ENCODE measurements at places on chromosomes 3 and 15. TPM values are rescaled to one million over a fixed set of nuclear protein-coding genes. Genes with fewer than 3 reads are reported as not detected.

MASP1 gene
- total RNA-seq, result 2.6 TPM

POTEB2 gene
- not detected for total RNA-seq

GATA2 gene
- 5.2 TPM for total RNA-seq

GOLGA6B gene
- not detected for total RNA-seq

SPCS1 gene
- total RNA-seq, result 99.9 TPM

TRAT1 gene
- total RNA-seq, result not detected

MST1 gene
- 9.2 TPM for total RNA-seq

NRROS gene
- total RNA-seq, result 4.7 TPM

PPM1M gene
- 41.6 TPM for total RNA-seq

- peak overlapping the region; percentile 99 for H3K27ac ChIP-seq
- H3K27me3 ChIP-seq, result no peaks in the 10 kb centered on the region
- DNase-seq, result no peak
- peak overlapping the region; percentile 73 for H3K4me3 ChIP-seq
Observed at GRCh38 chr15:100115066-100115710, 226.6 kb downstream of the ADAMTS17 start.

DNA sequence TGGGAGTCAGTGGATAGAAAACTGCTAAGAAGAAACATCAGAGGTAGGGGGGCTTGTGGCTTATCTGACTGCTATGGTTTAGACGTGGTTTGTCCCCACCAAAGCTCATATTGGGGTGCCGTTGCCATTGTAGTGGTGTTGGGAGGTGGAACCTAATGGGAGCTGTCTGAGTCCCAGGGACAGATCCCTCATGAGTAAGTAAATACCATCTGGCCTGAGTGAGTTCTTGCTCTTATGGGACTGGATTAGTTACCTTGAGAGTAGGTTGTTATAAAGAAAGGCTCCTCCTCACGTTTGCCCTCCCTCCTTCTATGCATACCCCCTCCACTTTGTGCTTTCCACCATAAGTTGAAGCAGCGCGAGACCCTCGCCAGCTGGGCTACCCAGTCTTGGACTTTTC lies 53.4 kb upstream of the VILL start:
- H3K4me1 ChIP-seq, result peaks cover 72% of the 10 kb centered on the region
- DNase-seq, result no peak
- H3K27me3 ChIP-seq, result no peaks in the 10 kb centered on the region
- no peak overlapping the region for H3K4me3 ChIP-seq
- H3K27ac ChIP-seq, result no peak overlapping the region

DNA sequence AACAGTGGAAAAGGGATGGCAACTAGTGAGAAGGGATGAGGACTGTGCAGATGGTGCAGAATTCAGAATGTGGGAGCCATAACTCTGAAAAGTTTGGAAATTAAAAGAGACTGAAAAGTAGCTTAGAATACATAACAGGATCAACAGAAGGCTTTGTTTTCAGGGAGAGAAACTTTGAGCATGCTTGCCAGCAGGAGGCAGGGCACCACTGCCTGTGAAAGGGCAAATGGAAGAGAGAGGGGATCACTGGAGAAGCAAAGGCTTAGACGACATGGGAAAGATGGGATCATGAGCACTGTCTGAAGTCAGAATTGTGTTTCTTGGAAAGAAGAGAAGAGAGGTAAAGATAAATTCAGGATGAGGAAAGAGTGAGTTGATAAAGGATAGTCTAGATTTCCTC lies 99.6 kb downstream of the ABI3BP start:
- H3K27me3 ChIP-seq, result no peaks in the 10 kb centered on the region
- no peak overlapping the region for H3K27ac ChIP-seq
- H3K36me3 ChIP-seq, result no peaks in the 10 kb centered on the region
- H3K4me3 ChIP-seq, result no peak overlapping the region

GRCh38 chr3:81472600-81473362 lies 288.7 kb downstream of the GBE1 start:
- no peaks in the 10 kb centered on the region for H3K27me3 ChIP-seq
- H3K4me1 ChIP-seq, result no peaks in the 10 kb centered on the region
- no peak overlapping the region for H3K4me3 ChIP-seq
- no peak for DNase-seq
- no peaks in the 10 kb centered on the region for H3K36me3 ChIP-seq

GRCh38 chr3:183449391-183449790 lies 21.0 kb upstream of the MCF2L2 start:
- H3K36me3 ChIP-seq, result no peaks in the 10 kb centered on the region
- H3K4me3 ChIP-seq, result no peak overlapping the region
- no peak overlapping the region for H3K27ac ChIP-seq
- no peaks in the 10 kb centered on the region for H3K27me3 ChIP-seq
- no peak for DNase-seq
- peaks cover 21% of the 10 kb centered on the region for H3K4me1 ChIP-seq

DNA sequence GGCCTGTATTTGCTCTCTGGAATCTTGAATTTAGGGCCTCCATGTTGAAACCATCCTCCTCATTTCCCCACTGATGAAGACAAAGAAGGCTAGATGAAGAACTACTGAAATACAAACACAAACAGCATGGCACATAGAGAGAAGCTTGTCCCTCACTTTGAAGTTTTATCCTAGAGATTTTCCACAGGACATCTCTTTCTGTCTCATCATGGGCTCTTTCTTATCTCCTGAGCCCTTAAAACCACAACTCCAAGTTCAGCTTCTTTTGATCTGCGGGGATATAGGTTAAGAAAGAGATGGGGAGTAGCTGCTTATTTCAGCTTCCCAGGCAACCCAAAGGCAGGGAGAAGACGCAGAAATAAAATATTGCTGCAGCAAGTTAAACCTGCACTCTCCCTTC lies 213.1 kb upstream of the LRIG1 start:
- no peaks in the 10 kb centered on the region for H3K27me3 ChIP-seq
- no peaks in the 10 kb centered on the region for H3K36me3 ChIP-seq
- no peak for DNase-seq

DNA sequence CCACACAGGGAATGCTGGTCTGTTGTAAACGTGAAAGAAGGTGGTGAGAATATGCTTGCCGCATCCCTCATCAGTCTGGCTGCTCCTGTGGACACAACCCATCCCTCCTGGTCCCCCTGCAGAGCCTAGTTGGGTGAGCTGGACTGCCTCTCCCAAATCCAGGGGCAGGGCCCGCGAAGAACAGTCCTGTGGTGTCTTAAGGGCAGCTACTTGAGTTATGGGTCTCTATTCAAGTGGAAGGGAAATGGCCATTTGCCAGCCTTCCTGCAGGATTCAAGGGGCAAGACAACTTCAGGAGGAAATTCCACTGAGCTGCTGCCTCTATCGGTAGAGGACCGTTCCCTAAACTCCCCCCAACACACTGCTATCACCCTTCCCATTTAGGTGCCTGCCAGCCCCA lies 98.9 kb downstream of the IQSEC1 start:
- DNase-seq, result no peak
- H3K27me3 ChIP-seq, result no peaks in the 10 kb centered on the region
- H3K4me1 ChIP-seq, result peaks cover 4% of the 10 kb centered on the region
- H3K4me3 ChIP-seq, result no peak overlapping the region
- no peaks in the 10 kb centered on the region for H3K36me3 ChIP-seq

- peaks cover 40% of the 10 kb centered on the region for H3K4me1 ChIP-seq
- no peak for DNase-seq
Observed at GRCh38 chr3:11477407-11477911, 166.3 kb downstream of the VGLL4 start.

DNA sequence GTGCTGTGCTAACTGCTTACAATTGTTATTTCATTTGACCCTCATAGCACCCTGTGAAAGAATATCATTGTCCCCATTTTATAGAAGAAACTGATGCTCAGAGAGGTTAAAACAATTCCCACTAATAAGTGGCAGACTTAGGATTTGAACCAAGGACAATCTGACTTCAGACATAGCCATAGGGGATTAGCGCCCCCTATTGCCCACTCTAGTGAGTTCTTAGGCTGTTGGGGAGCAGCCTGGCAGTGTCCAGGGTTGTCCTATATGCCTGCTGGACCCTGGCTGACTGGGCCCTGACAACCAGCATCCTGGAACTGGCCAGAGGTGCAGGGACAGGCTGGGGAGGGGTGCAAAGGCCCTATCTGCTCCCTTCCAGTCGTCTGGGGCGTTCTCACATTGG lies 15.4 kb downstream of the DPH3 start:
- no peak for DNase-seq
- H3K27ac ChIP-seq, result no peak overlapping the region
- H3K4me3 ChIP-seq, result no peak overlapping the region
- H3K27me3 ChIP-seq, result no peaks in the 10 kb centered on the region

GRCh38 chr15:36479200-36479896 lies 100.1 kb upstream of the CDIN1 start:
- no peaks in the 10 kb centered on the region for H3K4me1 ChIP-seq
- DNase-seq, result no peak
- no peak overlapping the region for H3K27ac ChIP-seq
- H3K27me3 ChIP-seq, result no peaks in the 10 kb centered on the region

Data from thoracic aorta (tissue), 2 donors.